ENCODE measurements at places on chromosomes 2 and 18.

DNA sequence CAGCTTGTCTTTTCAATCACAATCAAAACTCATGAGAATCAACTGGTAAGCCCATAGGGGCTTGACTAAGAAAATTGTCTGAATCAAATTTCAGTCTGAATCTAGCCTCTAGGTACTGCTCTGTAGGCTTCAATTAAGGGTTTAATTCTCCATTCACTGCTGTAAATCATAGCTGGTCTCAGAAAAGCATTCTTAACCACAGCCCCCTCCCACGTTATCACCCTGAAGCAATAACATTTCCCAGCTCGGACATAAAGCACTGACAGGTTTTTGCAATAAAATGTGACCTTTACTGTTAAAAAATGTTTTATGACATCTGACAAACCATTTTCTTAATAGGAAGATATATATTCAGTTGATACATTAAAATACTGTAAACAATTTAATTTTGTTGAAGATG, 55.0 kb downstream of the LRP1B start:
- no peak for DNase-seq

DNA sequence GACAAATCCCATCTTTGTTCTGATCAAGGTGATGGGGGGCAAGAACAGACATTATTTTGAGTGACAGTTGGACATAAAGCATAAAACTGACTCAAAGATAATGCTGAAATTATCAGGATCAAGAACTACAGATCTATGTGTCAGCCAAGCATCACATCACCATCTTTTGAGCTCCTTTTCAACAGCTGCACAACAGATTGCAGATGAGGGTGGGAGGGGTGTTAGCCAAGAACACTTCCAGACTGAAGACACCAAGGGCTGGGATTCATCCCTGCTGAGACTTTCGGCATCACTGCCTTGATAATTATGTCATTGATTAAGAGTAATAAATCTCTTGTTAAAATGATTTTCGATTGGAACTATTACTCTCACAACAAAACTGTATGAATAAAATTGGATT, 191.5 kb upstream of the NETO1 start:
- DNase-seq = no peak

GRCh38 chr18:37640504-37640903, 74.9 kb upstream of the CELF4 start:
- DNase-seq = no peak

- no peak for DNase-seq
Measured at GRCh38 chr18:5420906-5421305, 122.9 kb downstream of the EPB41L3 start.

- DNase-seq = peak; percentile 10
Measured at GRCh38 chr18:68714366-68714711, 569 bp downstream of the TMX3 start.

DNA sequence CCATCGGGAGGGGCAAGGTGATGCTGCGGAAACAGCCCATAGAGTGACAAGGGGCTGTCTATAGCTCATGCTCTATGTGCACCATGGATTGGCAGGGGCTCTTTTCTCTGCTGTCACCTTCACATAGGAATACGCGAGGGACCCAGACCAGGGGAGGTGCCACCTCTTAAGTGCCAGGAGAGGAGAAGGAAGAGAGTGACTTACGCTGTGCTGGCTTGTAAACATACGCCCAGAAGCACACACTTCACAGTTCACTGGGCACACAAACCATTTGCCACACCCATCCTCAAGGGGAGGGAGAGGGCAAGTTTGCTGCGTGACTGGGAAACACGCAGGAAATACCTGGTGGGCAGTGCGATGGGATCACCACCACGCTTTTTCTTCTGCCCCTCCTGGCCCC, 65.1 kb upstream of the GPR45 start:
- no peak for DNase-seq

- DNase-seq = no peak
Measured at GRCh38 chr2:43324259-43325106, 98.1 kb upstream of the ZFP36L2 start.

DNA sequence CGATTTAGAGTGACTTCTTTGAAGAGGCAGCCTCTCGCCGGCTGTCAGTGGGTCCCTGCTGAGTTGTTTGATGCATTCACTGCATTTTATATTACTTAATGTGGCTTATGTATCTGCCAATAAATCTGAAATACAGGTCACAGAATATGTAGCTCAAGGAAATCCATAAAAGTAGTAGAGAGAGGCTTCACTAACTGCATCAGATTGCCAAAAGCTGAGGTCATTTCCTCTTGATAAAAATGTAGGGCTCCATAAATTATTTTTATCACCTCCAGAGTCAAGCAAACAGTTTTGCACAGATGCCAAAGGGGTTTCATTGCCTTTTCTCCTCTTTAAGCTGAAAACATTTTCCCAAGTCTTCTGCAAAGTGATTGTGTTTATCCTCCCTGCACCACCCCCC, 36.5 kb upstream of the CCDC93 start:
- no peak for DNase-seq

- DNase-seq = no peak
Measured at GRCh38 chr18:14945984-14946383, 198.0 kb downstream of the ANKRD30B start.

GRCh38 chr2:66170744-66171330, 264.1 kb upstream of the MEIS1 start:
- DNase-seq = no peak

- no peak for DNase-seq
Measured at GRCh38 chr2:118837067-118837466, 10.4 kb downstream of the EN1 start.

DNA sequence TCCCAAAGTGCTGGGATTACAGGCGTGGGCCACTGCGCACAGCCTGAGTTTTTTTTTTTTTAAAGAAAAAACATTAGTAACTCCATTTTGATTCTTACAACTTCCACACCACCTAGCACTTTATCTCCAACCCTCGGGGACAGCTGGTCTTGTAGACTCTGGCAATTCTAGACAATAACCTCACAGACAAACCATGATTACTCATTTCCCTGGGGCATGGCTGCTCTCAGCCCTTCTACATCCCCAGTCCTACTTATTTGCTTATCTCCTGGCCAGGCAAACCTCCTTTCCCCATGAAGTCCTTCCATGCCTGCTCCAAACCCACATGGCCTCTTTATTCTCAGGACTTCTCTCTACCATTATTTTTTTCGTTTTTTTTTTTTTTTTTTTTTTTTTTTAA, 91.1 kb downstream of the ACTR3 start:
- DNase-seq = no peak

GRCh38 chr2:181036848-181037603, 56.6 kb downstream of the UBE2E3 start:
- DNase-seq = peak; percentile 49

DNA sequence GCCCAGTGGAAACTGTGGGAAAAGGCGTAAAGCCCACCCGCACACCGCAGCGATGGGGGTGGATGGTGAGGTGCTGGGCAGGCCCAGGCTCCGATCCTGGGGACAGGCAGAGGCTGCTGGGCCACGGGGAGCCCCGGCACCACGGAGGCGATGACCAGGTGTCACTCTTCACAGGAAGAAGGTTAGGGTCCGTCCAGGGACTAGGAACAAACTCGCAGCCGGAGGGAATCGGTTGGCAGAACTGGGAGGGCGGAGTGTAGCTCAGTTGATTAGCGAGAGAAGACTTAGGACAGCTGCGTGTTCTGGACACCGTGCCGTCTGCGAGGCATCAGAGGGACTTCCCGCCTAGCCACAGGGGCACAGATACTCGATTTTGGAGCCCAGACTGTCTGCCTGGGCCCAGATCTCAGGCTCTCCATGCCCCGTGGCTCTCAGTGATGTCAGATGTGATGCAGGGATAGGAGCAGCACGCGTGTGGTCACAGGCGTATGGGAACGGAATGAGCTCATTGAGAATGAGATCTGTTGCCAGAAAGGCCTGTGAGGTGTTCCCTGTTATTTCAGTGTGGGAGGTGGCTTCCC, 16.1 kb upstream of the ALLC start:
- no peak for DNase-seq
